ENCODE measurements at places on chromosomes 7 and 10.

DNA sequence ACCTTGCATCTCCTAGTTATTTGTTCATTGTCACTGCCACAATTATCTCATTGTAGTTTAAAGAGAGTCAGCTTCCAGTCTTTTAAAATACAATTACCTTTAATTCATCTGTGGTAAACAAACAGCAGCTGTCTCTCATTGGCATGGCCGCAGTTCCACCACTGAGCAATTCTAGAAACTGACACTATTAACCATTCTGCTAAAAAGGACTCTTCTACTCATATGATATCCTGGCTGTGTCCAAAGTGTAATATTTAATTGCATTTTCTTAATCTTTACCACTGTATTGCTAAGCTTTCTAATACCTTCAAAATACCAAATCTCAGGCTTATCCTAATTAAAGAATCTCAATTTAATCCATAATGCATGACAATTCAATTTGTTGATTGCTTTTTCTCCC lies 639.0 kb downstream of the AUTS2 start:
- peak; percentile 25 for DNase-seq

DNA sequence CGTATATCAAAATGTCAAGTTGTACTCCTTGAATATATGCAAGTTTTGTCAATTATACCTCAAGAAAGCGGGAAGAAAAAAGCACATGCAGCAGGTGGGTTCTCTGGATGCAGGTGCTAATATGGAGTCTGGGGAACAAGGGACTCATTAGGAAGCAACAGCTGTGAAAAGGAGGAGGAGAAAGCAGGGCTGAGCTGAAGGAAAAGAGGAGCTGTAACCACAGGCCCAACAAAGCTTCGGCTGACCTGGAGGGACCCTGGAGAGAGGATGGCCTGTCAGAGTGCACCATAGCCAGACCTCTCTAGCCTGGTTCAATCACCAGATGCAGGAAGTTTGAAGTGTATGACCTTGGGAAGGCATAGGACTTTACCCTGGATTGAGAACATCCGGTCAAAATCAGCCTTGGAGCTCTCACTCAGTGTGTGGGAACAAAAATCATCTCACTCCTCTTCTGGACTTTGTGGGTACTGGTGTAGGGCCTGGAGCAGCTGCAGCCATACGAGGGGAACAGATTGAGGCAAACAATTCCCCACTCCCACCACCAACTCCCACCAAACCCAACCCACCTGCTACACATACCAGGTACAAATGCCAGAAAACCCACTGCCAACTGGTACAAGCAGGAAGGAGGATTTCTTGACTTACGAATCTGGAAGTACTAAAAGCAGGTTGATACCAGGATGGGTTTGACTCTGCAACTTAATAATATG lies 36.7 kb downstream of the NPTX2 start:
- DNase-seq: no peak

GRCh38 chr7:141198194-141198958 lies 124.5 kb downstream of the TMEM178B start:
- no peak for DNase-seq

- DNase-seq: no peak
These were observed 329.8 kb downstream of the ADK start for GRCh38 chr10:74480778-74481177.

DNA sequence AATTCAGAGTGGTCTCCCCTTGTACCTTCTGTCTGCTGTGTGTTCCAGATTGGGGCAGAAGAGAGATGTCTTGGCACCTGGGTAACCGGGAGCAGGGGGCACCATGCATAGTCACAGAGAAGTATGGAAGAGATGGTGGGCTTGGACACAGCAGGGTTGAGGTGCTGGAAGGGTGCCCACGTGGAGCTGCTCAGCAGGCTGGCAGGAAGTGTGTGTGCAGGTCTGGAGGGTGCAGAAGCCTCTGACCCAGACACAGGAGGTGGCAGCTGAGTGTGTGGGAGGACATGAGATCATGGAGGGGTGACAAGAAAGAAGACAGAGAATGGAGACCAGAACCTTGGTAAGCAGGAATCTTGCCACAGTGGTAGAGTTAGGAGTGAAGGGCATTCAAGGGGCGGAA lies 42.3 kb upstream of the DUSP5 start:
- DNase-seq: no peak

- no peak for DNase-seq
These were observed 21.6 kb upstream of the NUP205 start for GRCh38 chr7:135536150-135536549.
